ENCODE measurements at places on chromosomes 3 and 15.

GRCh38 chr15:47728886-47729285 is 11.6 kb downstream of the SEMA6D start:
- no peak for DNase-seq

DNA sequence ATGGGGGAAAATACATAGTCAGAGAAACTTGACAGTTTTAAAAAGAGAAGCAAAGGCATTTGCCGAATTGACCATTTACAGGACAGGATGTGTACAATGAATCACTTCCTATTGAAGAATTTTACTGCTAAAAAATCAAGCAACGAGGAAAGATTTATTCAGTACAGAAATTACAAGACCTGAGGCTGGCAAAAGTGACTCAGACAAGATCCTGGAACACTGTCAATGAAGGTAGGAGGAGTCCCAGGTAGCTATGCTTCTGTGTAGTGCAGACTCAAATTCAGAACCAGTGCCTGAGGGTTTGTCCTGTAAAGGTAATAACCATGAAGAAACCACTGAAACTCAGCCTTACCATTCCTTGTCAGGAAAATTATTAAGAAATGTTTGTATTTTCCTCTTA is 120.9 kb downstream of the ZMAT3 start:
- no peak for DNase-seq

GRCh38 chr3:160105907-160106584 is 117.4 kb downstream of the IL12A start:
- DNase-seq, result no peak

GRCh38 chr3:73766599-73767381 is 142.0 kb upstream of the PDZRN3 start:
- no peak for DNase-seq

- no peak for DNase-seq
Measured at GRCh38 chr3:15284121-15284889, 48.1 kb downstream of the SH3BP5 start.

DNA sequence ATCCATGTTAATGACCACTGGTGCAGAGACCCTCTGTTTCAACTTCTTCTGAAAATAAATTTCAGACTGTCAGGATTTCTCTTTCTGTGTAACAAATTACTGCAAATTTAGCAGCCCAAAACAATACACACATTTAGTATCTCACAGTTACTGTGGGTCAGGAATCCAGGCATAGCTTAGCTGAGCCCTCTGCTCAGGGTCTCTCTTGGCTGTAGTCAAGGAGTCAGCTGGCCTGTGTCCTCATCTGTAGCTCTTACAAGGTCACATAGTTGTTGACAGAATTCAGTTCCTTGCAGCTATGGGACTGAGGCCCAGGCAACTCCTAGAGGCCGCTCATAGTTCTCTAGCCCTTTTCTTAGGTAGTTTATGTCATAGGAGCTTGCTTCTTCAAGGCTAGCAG is 51.9 kb downstream of the NKIRAS1 start:
- no peak for DNase-seq

GRCh38 chr15:50168783-50169411 is 13.1 kb upstream of the SLC27A2 start:
- DNase-seq, result no peak

DNA sequence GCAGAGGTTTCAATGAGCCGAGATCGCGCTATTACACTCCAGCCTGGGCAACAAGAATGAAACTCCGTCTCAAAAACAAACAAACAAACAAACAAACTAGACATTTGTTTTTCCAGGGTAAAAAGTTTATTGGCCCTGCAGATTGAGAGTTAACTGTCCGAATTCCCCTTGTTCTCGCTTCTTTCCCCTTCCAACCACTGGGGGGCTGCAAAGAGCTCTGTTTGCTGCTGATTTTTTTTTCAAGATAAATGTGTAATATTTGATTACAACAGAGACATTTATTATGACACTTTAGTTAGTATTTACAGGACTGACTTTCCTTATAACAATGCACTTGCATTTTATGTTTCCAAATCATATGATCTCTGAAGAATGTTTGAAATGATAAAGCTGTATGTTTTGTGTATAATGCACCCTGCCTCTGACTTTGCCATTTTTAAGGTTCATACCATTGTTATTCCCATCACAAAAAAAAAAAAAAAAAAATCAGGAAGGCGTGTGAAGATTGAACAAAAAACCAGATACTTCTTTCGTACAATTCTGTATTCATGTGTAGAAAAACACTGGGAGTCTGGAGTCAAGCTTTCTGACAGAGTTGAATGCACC is 2.8 kb downstream of the CLSTN2 start:
- DNase-seq, result no peak

GRCh38 chr15:96234109-96234892 is 96.2 kb upstream of the NR2F2 start:
- DNase-seq, result no peak

- no peak for DNase-seq
Measured at GRCh38 chr3:19284974-19285373, 136.7 kb downstream of the KCNH8 start.

- DNase-seq, result no peak
Measured at GRCh38 chr3:179565496-179565895, 2.8 kb downstream of the ACTL6A start.

DNA sequence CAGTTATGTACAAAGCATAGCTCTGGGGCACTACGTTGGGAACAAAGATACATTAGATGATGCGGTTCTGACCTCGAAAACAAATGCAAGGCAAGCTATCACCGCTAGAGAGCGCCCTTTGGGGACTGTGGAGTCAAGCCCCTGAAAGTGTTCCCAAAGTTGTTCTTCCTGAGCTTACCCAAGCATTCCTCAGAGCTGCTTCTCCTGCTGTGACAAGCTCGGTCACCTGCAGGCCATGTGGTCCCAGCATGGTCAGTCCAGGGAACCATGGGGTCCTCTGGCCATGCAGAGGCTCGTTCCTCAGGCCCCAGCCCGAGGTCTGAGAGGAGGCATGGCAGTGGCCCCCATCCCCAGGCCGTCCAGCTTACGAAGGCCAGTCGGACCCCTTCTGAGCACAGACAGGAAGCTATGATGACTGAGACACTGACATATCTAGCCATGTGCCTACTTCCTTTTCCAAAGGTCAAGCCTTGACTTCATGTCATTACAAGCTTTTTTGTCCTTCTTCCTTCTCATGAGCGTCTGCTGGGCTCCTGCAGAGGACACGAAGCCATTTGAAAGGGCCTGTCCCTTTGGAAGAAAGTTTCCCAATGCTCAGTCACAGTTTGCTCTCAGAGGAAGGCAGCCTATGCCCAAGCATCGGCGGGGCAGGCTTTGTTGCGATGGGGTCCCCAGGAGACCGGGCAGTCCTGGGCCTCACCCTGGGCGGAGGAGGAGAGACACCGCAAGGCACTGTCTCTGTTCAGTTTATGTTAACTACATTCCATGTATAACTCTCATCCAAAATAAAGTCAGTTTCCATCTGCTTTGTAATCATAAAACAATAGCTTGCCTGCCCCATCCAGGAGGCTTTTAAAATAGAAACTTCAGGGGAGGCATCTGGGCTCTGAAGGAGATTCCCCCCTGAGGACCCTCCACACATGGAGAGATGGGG is 79.3 kb downstream of the ATP10A start:
- DNase-seq, result peak; percentile 19

GRCh38 chr3:130509008-130509407 is 8.0 kb upstream of the COL6A6 start:
- DNase-seq, result no peak

DNA sequence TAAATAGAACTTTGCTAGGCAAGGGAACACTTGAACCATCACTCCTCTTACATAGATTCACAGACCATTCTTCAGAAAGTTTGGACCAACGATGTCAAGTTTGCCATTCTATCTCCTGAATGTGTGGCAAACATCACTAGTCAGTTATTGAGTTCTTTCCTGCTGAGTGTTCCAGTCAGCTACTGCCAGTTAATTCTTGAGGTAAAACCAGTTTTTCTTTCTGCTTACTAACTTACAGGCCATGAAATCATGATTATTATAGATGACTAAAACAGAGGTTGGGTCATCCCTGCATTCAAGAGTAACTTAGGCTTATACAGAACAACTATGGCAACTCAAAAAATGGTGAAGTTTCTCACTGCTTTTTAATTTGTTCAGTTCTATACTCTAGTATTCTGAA is 88.2 kb downstream of the AP4E1 start:
- DNase-seq, result no peak

GRCh38 chr15:25838191-25838870 is 24.8 kb downstream of the ATP10A start:
- DNase-seq, result no peak

DNA sequence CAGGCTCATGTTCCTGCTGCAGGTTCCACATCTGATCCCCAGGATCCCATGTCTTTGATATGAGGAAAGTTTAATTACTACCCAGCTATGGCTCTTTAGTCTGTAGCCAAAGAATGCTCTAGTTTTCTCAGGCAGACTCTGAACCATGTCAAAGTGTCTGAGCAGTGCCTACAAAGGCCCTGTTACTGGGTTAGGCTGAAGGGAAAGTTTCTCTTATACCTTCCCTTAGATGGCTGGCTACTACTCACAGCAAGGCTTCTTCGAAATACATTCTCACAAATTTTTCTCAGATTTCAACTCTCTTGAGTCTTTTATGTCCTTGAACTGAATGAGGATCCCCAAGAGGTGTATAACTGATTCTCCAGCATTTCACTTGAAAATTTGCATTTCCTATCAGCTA is 102.4 kb downstream of the NR1D2 start:
- DNase-seq, result no peak

- no peak for DNase-seq
Measured at GRCh38 chr3:28940530-28940929, 340.3 kb upstream of the RBMS3 start.

DNA sequence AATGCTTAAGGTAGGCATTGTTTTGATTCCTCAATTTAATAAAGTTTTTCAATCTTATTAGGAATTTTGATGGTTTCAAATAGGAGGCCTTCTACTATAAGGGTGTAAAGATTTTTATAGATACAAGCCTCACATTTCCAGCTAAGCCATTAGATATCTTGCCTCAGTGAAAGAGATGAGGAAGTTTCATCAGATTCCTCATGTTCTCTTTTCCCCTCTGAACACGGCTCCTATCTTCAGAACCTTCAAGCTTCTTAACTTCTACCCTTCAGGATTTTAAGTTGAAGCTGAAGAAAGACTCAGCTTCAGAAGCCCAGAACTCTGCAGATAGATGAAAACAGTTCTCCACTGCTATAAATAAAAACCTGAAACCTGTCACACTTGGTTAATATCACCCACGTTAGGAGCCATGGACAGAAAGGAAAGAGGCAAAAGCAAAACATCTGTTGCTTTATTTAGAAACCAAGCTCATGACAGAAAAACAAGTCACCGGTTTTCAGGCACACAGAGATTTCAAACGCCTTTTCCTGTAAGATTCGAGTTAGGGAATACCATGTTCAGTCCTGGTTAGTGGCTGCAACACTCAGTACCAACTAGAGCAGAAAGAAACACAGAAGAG is 82.2 kb upstream of the GOLGA8B start:
- no peak for DNase-seq

DNA sequence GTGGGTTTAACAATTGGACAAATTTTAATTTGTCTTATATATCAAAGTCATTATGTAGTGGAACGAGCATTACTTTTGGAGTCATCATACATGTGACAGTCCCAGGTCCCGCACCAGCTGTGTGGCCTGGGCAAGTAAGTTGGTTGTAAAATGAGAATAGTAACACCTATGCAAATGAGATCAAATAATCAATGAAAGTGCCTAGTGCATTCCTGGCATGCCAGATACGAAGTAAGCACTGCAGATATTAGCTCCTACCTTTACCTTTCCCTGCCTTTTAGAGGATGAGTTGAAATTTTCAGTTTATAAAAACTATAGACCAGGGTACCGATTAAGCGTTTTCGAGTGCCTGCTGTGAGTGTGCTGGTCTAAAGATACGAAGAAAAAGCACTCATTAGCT is 134.1 kb downstream of the LRIG1 start:
- no peak for DNase-seq

- DNase-seq, result no peak
Measured at GRCh38 chr15:31869686-31870307, 160.5 kb upstream of the CHRNA7 start.

GRCh38 chr3:9087831-9088413 is 124.7 kb upstream of the RAD18 start:
- DNase-seq, result no peak

DNA sequence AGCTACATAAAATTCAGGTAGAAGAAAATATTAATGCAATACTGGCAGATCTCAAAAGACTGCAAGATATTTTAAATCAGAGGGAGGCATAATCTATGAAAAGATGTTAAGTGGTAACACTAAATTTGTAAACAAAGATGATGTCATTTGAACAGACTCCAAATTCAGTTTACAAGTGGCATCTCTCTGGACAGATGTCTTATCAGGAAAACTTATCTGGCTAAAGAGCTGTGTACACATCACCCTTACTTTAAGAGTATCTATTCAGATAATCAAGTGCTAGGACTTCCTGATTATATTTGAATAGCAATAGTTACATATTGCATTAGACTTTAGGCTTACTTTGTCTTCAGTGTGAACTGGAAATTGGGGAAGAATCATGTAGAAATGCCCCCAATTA is 231.5 kb downstream of the WDR72 start:
- no peak for DNase-seq

DNA sequence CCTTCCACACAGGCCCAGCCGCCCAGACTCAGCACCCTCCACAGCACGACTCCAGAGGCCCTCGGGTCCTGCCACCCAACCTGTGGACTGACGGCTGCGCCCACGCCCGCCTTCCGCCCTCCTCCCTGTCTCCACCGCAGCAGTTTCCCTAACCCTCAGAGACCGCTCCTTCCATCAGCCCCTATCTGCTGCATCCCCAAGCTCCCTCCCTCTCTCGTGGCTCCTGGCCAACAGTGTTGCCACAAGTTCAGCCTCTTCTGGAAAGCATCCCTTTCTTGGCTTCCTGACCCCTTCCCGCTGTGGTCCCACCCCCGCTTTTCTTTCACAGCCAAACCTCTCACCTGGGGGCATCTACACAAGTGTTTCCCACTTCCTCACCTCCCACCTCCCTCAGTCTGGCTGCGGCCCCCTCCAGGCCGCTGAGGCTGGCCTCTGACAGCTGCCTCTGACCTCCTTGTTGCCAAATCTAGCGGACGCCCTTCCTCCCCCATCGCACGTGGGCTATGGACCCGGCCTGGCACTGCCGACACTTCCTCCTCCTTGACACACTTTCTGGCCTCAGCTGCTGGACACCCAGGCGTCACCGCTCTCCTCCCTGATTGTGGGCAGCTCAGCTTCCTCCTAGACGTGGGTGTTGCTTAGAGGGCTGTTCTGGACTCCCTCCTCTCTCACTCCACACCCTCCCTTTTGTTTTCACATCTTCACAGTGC is 168.8 kb upstream of the TLE3 start:
- DNase-seq, result no peak

GRCh38 chr3:42719002-42719401 is 16.4 kb upstream of the HHATL start:
- DNase-seq, result no peak

DNA sequence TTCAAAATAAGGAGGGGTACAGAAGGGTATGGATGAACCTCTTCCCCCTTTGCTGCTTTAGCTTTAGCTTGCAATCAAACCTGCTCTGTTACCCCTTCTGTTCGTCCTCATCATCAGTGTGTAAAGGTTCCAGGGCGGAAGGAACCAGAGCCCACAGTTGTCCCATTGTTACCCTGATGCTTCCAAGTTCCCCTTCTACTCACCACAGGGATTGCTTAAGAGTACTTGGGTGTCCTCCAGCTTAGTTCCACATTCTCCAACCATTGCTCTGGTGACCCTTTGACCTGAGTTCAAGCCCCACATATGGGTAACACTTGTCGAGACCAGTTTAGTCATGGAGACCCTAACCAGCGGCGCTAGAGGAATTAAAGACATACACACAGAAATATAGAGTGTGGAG is 1080.1 kb upstream of the ALCAM start:
- no peak for DNase-seq

- no peak for DNase-seq
Measured at GRCh38 chr3:195163719-195164572, 107.0 kb downstream of the XXYLT1 start.
